HFFc6 (cell line): ENCODE measurements at places on chromosomes 11 and 22. TPM values are rescaled to one million over a fixed set of nuclear protein-coding genes. Genes with fewer than 3 reads are reported as not detected.
A peak's percentile ranks its signal among the peaks of the same experiment; 100 is the strongest.

GRCh38 chr22:45777046-45777851, 105.6 kb downstream of the ATXN10 start:
- H3K4me1 ChIP-seq: peaks cover 61% of the 10 kb centered on the region
- peaks cover 3% of the 10 kb centered on the region; the same call in 1 of the 2 replicates for H3K27me3 ChIP-seq
- peak overlapping the region; percentile 44 for H3K27ac ChIP-seq
- peaks cover 38% of the 10 kb centered on the region for H3K36me3 ChIP-seq
- no peak for DNase-seq

DNA sequence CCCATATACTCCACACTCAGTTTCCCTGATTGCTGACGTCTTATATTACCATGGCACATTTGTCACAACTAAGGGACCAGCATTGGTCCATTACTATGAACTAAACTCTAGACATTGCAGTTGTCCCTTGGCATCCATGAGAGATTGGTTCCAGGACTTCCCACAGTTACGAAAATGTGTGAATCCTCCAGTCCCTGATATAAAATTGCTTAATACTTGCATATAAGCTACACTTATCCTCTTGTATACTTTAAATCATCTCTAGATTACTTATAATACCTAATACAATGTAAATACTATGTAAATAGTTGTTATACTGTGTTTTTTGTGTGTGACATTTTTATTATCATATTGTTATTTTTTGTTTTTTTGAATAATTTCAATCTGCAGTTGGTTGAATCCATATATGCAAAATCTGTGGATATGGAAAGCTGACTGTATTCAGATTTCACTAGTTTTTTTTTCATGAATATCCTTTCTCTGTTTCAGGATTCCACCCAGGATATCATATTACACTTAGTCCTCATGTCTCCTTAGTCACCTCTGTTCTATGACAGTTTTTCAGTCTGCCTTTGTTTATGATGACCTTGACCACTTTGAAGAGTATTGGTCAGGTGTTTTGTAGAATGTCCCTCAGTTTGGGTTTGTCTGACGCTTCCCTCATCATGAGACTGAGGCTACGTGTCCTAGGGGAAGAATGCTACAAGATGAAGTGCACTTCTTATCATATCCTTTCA, 55.3 kb downstream of the INSC start:
- H3K4me1 ChIP-seq: peaks cover 10% of the 10 kb centered on the region
- no peak for DNase-seq
- H3K36me3 ChIP-seq: no peaks in the 10 kb centered on the region
- peaks cover 2% of the 10 kb centered on the region; the same call in 1 of the 2 replicates for H3K27me3 ChIP-seq
- no peak overlapping the region for H3K27ac ChIP-seq

GRCh38 chr11:126355926-126356897, 726 bp downstream of the ST3GAL4 start:
- H3K4me1 ChIP-seq: peaks cover 78% of the 10 kb centered on the region
- peak; percentile 55 for DNase-seq
- peaks cover 2% of the 10 kb centered on the region; the same call in 1 of the 2 replicates for H3K27me3 ChIP-seq
- peak overlapping the region; percentile 88 for H3K4me3 ChIP-seq

- no peak overlapping the region for H3K27ac ChIP-seq
- H3K4me1 ChIP-seq: no peaks in the 10 kb centered on the region
- H3K36me3 ChIP-seq: peaks cover 5% of the 10 kb centered on the region; the same call in 1 of the 2 replicates
- H3K4me3 ChIP-seq: no peak overlapping the region
- H3K27me3 ChIP-seq: no peaks in the 10 kb centered on the region; the same call in 1 of the 2 replicates
- DNase-seq: no peak
Measured at GRCh38 chr22:47794851-47795250, 1032.4 kb downstream of the TBC1D22A start.

GRCh38 chr11:118057251-118058145, 19.4 kb upstream of the TMPRSS4 start:
- no peaks in the 10 kb centered on the region for H3K36me3 ChIP-seq
- H3K4me1 ChIP-seq: no peaks in the 10 kb centered on the region
- H3K27me3 ChIP-seq: peaks cover 42% of the 10 kb centered on the region
- no peak overlapping the region for H3K27ac ChIP-seq
- no peak for DNase-seq
- no peak overlapping the region for H3K4me3 ChIP-seq

- no peaks in the 10 kb centered on the region for H3K36me3 ChIP-seq
- H3K4me3 ChIP-seq: no peak overlapping the region
- H3K27me3 ChIP-seq: no peaks in the 10 kb centered on the region
- DNase-seq: no peak
- no peaks in the 10 kb centered on the region for H3K4me1 ChIP-seq
Measured at GRCh38 chr11:91871791-91872190, 352.8 kb upstream of the FAT3 start.

DNA sequence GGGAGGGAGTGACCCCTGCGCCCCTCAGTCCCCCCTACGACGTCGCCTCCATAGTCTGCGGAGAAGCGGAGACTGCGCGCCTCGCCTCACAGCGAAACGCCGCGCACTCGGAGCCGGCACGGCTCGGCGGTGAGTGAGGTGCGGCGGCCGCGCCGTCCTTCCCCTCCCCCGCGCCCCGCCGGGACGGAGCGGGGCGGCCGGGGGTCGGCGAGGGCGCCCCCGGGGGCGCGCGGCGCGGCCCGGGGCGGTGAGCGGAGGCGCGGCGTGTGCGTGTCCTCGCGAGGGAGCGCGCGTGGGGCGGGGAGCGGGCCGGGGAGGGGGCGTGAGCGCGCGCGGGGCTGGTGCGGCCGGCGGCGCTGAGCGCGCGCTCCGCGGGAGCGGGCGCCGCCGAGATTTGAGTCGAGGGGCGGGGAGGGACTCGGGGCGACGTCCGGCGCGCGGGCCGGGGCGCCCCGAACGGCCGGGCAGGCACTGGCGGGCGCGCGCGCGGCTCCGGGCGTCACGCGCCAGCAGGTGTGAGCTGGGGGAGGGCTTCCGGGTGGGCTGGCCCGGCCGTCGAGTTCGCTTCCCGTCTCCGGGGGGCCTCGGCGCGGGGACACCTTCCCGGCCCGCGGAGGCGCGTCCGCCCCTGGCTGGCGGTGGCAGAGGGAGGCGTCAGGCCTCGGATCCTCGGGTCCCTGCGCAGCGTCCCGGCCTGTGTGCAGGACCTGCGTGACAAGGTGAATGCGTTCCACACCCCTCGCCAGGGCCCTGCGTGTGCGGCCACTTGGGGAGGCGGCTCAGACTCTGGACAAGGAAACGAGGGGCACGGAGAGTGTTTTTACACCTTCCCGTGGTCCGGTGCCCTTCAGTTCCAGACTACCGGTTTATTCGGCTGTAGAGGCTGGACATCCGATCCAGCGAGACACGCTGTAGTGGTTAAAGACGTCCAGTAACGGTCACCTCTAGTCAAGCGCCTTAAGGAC, 50.4 kb downstream of the FAM83F start:
- no peaks in the 10 kb centered on the region for H3K36me3 ChIP-seq
- peaks cover 9% of the 10 kb centered on the region for H3K27me3 ChIP-seq
- peaks cover 27% of the 10 kb centered on the region; the same call in 1 of the 2 replicates for H3K4me1 ChIP-seq
- peak overlapping the region; percentile 94 for H3K4me3 ChIP-seq
- H3K27ac ChIP-seq: peak overlapping the region; percentile 97

DNA sequence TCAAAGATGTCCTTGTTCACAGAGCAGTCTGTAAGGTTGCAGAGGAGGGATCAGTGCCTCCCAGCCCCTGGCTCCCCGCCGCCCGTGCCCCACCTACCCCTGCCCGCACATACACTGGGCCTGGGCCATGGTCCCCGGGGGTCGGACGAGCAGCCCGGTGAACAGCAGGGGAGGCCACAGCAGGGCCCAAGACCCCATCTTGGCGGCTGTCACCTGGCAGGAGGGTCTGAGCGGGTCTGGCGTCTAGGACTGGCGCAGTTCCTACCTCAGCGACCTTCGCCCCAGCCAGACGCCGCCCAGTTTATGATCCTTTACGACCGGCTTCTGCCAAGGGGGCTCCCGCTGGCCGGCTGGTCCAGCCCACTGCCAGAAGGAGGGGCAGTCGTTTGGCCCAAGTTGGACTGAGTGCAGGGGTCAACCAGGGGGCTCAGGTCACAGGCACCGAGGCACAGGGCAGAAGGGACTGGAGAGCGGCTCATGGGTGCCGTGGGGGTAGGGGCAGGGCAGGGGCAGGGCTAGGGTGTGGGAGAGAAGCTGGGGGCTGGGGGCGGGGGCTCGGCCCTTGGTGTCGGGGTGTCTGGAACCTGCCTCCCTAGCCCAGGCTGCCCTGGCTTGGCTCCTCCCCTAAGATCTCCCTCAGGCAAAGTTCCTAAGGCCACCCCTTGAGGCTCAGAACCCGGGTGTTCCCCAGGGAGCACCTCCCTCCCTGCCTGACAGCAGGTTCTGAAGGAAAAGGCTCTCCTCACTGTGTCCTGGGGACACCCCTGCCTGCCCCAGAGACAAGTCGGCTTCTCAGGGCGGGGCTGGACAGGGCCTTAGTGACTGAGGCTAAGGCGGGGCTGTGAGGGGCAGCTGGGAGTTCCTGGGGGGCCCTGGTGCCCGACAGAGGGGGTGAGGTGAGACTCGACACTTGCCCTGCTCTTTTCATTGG, at the start of gene CDHR5:
CDHR5 (minus strand) TSS at position 251 of the 931 bp plus-strand sequence; CDS start at position 198, 53 bp downstream.
- no peak for DNase-seq
- peaks cover 11% of the 10 kb centered on the region for H3K36me3 ChIP-seq

DNA sequence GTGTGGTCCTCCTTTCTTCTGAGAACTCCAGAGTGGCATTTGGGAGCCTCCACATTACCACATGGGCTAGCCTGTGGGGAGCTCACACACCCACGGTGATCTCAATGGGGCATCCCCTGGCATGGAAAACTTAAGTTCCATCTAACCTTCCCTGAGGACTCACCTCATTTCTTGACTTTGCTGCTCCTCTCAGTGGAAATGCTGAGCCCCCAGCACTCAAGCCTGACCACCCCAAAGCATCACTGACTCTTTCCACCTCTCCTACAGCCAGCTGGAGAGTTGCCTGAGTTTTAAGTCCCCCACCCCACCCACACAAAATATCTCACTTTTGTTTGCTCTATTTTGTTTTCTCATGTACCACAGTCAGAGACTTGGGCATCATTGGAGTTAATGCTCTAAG, 23.8 kb upstream of the PARVA start:
- H3K36me3 ChIP-seq: no peaks in the 10 kb centered on the region
- no peak overlapping the region for H3K27ac ChIP-seq
- no peaks in the 10 kb centered on the region; the same call in 1 of the 2 replicates for H3K27me3 ChIP-seq
- no peak overlapping the region for H3K4me3 ChIP-seq

DNA sequence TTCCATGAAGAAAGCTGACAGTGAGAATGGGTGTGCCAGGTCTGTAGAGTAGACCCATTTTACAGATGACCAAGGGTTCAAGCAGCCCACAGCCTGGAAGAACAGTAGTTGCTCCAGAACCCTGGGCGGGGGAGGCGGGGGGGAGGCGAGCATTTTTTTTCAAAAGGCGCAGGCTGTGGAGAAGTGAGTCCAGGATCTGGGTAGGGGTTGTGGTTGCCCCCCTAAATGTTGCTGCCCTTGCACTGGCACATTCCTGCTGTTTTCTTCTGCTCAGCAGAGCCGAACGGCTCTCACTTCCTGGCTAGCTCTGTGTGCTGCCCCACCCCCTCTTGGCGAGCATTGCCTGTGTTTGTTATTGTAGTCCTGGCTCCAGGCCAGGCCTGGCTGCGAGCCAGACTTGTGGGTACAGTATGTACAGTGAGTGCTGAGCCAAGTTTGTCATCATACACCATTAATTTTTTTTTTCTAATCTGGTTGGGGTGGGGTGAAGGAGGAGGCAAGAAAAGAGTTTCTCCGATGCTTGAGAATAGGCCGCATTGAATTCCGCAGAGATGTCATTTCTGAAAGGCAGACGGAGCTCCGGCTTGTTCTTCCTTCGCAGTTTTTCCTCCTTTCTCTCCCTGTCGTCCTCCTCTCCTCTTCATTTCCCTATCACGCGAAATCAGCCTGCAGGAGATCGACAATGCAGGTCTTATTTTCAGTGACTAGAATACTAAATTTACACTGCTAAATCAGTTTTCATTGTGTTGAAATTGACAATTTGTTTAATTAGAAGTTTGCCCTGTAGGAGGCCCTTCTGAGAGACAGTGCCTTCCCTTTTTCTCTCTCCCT, 100.5 kb downstream of the ZBTB16 start:
- peak overlapping the region; percentile 55 for H3K4me3 ChIP-seq
- H3K27ac ChIP-seq: peak overlapping the region; percentile 12; the same call in 1 of the 2 replicates
- H3K36me3 ChIP-seq: no peaks in the 10 kb centered on the region
- peaks cover 43% of the 10 kb centered on the region for H3K27me3 ChIP-seq

GRCh38 chr11:57639321-57640067, 10.2 kb downstream of the YPEL4 start:
- H3K4me1 ChIP-seq: peaks cover 51% of the 10 kb centered on the region
- DNase-seq: no peak
- H3K27ac ChIP-seq: peak overlapping the region; percentile 89
- peak overlapping the region; percentile 98 for H3K4me3 ChIP-seq
- H3K36me3 ChIP-seq: peaks cover 26% of the 10 kb centered on the region

DNA sequence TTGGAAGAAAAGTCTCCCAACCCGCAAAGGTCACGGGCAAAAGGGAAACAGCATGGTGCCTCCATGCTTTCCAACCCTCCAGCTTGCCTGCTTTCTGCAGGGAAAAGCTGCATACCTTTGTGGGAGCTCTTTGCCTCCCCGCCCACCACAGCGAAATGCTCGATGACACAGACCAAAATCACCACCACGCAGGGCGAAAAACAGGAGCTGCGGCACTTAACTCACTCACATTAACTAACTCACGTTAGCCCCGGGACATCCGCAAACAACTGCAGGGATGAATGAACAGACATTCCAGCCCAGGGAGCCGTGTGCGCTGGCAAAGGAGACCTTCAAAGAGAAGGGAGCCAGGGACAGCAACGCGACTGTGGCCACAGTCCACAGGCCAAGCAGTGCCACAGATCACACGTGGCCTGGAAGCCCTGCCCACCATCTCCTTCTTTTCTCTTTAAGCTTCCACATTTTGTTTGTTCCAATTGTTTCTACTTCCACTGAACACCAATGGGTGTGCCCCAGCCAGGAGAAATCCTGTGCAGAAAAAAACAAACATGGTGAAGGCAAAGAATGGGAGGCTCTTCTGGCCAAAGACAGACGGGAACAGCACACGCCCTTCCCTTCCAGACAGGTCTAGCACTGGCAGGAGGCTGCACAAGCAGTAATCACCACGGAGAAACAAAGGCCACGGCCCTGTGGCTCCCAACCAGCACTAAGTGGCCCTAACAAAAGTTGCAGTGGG, 39.3 kb downstream of the DUSP8 start:
- no peak for DNase-seq
- no peaks in the 10 kb centered on the region for H3K36me3 ChIP-seq
- peaks cover 40% of the 10 kb centered on the region for H3K4me1 ChIP-seq
- H3K4me3 ChIP-seq: peak overlapping the region; percentile 13; the same call in 1 of the 2 replicates
- H3K27me3 ChIP-seq: peaks cover 6% of the 10 kb centered on the region; the same call in 1 of the 2 replicates

GRCh38 chr22:25478528-25478927, 85.9 kb upstream of the GRK3 start:
- no peak for DNase-seq
- peaks cover 12% of the 10 kb centered on the region; the same call in 1 of the 2 replicates for H3K36me3 ChIP-seq
- H3K4me1 ChIP-seq: no peaks in the 10 kb centered on the region
- no peak overlapping the region for H3K27ac ChIP-seq
- no peak overlapping the region for H3K4me3 ChIP-seq
- H3K27me3 ChIP-seq: no peaks in the 10 kb centered on the region; the same call in 1 of the 2 replicates

SLC37A4 gene
- 8.0 to 9.6 TPM (median 8.2 TPM) in 3 replicates for total RNA-seq

RAB38 gene
- 0.36 to 2.2 TPM (median 1.1 TPM) in 3 replicates for total RNA-seq

PITPNM1 gene
- total RNA-seq: 19.6 to 22.0 TPM (median 20.5 TPM) in 3 replicates

DCDC1 gene
- total RNA-seq: not detected in 3 replicates

CARNS1 gene
- 0.14 to 0.25 TPM in 2 of 3 replicates, not detected in the other for total RNA-seq

FOXR1 gene
- not detected in 3 replicates for total RNA-seq

TMEM191B gene
- 2.1 TPM in 1 of 2 replicates, not detected in the other for total RNA-seq

PAFAH1B2 gene
- 113 and 117 TPM in 2 replicates for total RNA-seq

HEPHL1 gene
- total RNA-seq: not detected in 3 replicates

OR51B4 gene
- not detected in 3 replicates for total RNA-seq
